Mucosa of descending colon (tissue), 3 donors: ENCODE measurements at places on chromosomes 1 and 21. TPM values are rescaled to one million over a fixed set of nuclear protein-coding genes. Genes with fewer than 3 reads are reported as not detected.

TMEM200B gene
- total RNA-seq = 3.9 TPM

SMPDL3B gene
- 17.3 TPM for total RNA-seq

TNN gene
- total RNA-seq = 0.06 TPM

RNU1-4 gene
- total RNA-seq = 2,195 TPM

OR6N1 gene
- not detected for total RNA-seq

TMEM51 gene
- 31.8 TPM for total RNA-seq

AGMAT gene
- total RNA-seq = 21.4 TPM

OR2L13 gene
- total RNA-seq = 0.19 TPM

GRCh38 chr1:36991551-36991950 lies 42.8 kb downstream of the GRIK3 start:
- no peak for DNase-seq

DNA sequence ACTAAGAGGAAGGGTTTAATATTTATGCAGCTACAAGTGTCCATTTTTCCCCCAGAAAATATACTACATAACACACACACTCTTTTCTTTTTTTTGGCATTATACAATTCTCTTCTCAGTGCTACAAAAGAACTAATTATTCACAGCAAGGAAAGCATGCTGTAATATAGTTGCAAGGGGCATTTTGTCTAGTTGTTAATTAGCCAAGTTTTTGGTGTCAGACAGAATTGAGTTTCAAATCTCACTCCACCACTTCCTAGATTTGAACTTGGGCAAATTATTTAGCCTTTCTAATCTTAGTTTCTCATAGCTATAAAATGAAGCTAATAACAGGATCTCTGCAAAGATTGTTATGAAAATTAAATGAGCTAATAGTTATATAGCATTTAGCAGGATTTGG lies 60.0 kb upstream of the VTCN1 start:
- DNase-seq = no peak

DNA sequence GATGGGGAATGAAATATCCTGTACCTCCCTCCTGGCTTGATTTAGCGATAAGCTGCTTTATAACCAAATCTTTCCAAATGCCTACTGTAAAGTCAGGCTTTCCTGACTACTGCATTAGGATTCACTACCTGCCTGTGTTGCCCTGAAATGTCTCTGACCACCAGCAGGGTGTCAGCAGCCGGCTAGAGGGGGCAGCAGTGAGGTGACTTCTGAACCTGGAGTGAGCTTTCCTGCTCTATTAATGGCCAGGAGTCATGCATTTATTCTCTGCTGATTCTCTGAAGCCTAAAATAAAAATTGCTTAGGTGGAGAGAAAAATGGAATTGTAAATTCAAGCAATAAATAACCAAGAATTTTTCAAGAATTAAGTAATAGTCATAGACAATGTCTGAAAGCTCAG lies 2.5 kb downstream of the BACE2 start:
- DNase-seq = peak; percentile 68

DNA sequence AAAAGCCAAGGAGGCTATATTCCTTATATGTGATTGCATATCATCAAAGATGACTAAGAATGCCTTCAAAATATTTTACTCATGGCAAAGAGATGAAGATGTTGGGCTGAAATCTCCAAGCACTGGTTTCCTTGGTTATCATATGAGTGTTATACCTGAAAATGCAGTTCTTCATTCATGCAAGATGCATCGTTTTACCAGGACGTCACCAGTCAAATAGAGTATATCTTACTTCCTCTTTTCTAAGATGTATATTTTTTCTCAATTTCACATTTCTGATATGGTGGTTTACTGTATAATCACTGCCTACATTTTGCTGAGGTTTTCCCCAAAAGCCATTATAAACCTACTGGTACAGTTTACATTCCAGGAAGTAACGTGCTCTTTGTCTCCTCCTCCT lies 1085.7 kb downstream of the NCAM2 start:
- DNase-seq = no peak

- peak; percentile 3 for DNase-seq
These were observed 13.3 kb downstream of the PLPPR5 start for GRCh38 chr1:98991127-98992012.

DNA sequence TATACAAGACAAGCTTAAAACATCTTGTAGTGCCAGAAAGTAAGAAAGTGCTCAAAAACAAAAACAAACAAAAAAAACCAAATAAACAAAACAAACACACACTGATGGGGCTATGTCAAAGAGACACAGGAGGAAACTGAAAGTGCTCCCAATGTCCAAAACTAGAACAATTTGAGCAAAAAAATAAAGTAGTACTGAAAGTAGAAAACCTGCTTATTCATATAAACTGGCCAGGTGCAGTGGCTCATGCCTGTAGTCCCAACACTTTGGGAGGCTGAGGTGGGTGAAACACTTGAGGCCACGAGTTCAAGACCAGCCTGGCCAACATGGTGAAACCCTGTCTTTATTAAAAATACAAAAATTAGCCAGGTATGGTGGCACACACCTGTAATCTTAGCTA lies 129.9 kb downstream of the GLUL start:
- no peak for DNase-seq

DNA sequence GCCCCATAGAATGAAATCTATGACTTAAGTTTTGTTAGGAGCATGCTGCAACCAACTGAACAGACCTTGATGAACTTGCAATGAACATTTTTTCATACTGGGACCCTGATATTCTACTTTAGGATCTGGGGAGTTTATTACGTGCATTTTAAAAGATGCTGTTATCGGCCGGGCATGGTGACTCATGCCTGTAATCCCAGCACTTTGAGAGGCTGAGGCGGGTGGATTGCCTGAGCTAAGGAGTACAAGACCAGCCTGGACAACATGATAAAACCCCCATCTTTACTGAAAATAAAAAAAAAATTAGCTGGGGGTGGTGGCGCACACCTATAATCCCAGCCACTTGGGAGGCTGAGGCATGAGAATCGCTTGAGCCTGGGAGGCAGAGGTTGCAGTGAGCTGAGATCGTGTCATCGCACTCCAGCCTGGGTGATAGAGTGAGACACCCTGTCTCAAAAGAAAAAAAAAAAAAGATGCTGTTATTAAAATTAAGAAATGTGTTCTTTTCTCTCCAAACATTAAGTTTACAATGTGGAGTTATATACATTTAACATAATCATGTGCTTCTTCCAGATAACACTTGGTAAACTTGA lies 7.1 kb downstream of the MPZL1 start:
- no peak for DNase-seq

GRCh38 chr1:202017749-202018467 lies 7.5 kb downstream of the ELF3 start:
- DNase-seq = peak; percentile 94

DNA sequence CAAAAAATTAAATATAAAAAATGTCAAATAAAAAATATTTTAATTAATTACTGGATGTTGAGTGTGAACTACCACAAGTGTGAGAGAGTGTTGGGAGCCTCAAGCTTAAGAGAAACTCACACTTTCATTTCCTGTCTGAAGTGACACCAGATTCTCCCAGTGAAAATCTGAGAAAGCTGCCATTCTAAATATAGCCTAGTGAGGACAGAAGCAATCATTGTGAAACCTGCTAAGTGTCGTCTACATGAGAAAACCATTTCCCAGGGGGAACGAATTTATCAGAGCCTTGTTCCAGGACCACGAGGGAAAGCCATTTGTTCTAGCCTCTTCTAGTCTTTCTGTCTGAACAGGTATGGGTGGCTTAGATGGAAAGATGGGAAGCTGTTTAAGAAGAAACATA lies 329.3 kb upstream of the PRMT6 start:
- no peak for DNase-seq

DNA sequence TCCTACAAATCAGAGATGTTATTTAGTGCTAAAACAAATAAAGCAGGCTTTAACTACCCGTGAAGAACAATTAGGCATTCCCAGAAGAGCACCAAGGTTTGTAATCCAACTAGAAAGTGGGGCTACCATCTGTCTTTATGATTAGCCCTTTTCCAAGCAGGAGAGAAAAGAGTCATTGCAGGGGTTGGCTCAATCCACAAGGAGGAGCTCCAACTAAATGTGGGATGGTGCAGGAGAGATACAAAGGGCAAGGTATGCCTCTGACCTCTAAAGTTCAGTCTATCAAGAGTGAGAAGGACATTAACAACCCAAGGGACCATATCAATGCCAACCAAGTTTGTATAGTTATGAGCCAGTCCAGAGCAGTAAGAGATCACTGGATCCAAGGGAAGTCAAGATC lies 382.7 kb upstream of the DUSP10 start:
- DNase-seq = no peak

GRCh38 chr21:29389136-29389535 lies 90.4 kb downstream of the BACH1 start:
- no peak for DNase-seq

GRCh38 chr1:17925290-17926237 lies 170.4 kb downstream of the ACTL8 start:
- DNase-seq = no peak

- DNase-seq = no peak
These were observed 5.2 kb downstream of the LEPR start for GRCh38 chr1:65425697-65426096.

- no peak for DNase-seq
These were observed 76.8 kb upstream of the ERG start for GRCh38 chr21:38574895-38575575.

- no peak for DNase-seq
These were observed 677.8 kb downstream of the USP25 start for GRCh38 chr21:16407403-16408240.

DNA sequence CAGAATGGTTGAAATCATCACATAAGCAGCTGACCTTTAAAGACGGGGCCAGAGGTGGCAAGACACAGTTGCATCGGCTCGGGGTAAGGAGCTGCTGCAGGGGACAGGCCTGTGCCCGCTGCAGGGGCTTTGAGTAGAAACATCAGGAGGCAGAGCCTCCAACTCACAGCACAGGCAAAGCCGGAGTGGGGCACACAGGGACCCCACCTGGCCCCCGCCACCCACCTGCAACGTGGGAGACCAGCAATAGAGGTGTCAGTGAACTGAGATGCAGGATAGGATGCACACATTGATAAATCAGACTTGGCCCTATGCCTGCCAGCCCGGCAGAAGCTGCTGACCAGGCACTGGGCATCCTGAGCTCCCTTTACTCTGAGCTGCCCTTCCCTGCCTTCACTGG lies 257.2 kb downstream of the NPHP4 start:
- DNase-seq = no peak

DNA sequence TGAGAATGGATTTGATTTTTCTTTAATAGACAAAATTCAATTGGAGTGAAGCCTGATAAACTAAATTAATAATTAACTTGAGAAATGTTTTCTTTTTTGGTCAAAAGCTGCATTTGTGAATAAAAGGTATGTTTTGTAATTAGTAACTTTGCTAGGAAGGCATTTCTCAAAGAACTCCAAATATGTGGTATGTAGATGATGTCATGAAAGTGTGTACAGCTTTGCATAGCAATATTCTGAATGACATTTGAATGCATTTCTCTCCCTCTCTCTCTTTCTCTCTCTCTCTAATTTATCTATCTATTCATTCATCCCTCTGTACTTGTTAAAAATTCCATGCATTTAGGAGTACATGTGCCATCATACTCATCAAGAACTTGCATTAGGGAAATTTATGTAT lies 109.1 kb upstream of the ADAMTS5 start:
- no peak for DNase-seq
